ENCODE measurements at places on chromosomes 2 and 18.
A peak's percentile ranks its signal among the peaks of the same experiment; 100 is the strongest.

GRCh38 chr18:55484773-55485172, 103.2 kb downstream of the TCF4 start:
- no peak for DNase-seq

- DNase-seq, result no peak
Observed at GRCh38 chr2:118325321-118325955, 237.2 kb downstream of the INSIG2 start.

- no peak for DNase-seq
Observed at GRCh38 chr2:239751679-239752355, 273.3 kb downstream of the NDUFA10 start.

GRCh38 chr2:11102956-11103860, 52.1 kb upstream of the SLC66A3 start:
- no peak for DNase-seq

DNA sequence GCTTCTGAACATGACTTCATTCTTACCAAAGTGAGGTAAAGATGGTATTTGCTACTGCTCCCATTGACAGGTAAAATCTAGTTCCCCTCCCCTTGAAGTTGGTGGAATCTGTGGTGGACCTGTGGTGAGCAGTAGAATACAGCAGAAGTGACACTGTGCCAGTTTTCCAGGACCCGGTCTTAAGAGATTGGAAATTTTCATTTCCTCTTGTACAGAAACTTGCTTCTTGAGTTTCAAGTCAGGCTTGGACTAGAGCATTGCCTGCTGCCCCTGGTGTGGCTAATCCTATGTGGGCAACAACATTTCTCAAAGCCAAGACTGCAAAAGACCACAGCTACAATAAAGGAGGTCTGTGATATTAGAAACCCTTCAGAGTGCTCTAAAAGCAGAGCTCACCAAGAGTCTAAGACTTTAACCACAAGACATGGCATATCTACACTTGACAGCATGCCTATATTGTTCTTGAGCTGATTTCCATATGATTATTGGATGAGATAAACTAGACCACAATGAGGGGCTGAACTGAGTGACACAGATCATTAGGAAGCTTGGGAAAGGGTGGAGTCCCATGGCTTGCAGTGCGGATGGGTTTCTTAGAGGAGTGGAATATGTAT, 458.1 kb downstream of the BCL11A start:
- DNase-seq, result no peak

DNA sequence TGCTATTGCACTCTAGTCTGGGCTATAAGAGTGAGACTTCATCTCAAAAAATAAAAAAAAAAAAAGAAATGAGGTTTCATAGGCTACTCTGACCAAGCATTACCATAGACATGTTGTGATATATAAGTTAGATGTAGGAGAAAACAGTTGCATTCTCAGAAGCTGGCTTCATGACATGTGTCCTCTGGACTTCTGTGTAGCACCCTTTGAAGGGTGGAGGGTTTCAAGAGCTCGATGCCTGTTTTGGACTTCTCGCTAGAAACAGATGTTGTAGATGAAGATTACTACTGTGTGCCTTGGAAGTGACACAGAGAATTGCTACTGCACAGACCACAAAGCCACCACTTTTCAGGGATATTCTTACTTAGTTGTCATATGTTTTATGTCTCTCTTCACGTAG, 91.0 kb downstream of the TMEM247 start:
- no peak for DNase-seq

- no peak for DNase-seq
Observed at GRCh38 chr18:61371111-61371510, 37.9 kb downstream of the CDH20 start.

- no peak for DNase-seq
Observed at GRCh38 chr2:75646090-75646582, 447 bp upstream of the MRPL19 start.

DNA sequence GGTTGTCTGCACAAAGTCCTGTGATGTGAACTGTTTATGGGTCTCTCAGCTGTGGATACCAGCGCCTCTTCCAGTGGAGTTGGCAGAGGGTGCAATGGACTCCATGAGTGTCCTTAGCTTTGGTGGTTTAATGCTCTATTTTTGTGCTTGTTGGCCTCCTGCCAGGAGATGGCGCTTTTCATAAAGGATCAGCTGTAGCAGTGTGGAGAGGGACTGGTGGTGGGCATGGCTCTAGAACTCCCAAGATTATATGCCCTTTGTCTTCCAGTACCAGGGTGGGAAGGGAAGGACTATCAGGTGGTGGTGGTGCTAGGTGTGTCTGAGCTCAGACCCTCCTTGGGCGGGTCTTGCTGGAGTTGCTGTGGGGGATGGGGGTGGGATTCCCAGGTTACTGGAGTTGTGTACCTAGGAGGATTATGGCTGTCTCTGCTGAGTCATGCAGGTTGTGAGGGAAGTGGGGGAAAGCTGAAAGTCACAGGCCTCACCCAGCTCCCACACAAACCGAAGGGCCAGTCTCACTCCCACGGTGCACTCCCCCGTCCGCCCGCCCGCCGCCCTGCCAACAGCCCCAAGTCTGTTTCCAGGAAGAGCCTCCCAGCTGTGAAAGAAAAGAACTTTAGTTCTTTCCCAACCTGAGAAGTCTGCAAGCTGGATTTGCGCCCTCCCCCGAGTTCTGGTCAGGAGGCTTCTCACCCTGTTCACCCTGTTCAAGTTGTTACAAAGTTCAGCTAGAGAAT, 108.1 kb downstream of the MARCO start:
- DNase-seq, result no peak

- no peak for DNase-seq
Observed at GRCh38 chr18:3704556-3705344, 254.8 kb downstream of the TGIF1 start.

DNA sequence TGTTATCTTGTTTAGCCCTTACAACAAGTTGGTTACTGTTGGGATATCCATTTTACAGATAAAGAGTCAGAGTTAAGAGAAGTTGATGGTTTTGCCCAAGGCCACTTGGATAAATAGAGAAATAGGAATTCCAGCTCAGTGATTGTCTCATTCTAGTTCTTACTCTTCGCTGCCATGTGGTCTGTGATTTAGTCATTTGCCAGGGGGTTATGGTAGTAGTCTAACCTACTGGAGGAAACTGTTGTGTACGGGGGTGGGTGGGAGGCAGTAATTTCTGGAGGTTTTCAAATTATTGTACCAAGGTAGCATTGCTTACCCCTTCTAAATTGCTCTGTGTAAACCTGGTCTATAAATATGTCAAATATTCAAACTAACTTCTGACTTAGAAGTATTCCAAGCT, 110.4 kb downstream of the MAP2 start:
- no peak for DNase-seq

DNA sequence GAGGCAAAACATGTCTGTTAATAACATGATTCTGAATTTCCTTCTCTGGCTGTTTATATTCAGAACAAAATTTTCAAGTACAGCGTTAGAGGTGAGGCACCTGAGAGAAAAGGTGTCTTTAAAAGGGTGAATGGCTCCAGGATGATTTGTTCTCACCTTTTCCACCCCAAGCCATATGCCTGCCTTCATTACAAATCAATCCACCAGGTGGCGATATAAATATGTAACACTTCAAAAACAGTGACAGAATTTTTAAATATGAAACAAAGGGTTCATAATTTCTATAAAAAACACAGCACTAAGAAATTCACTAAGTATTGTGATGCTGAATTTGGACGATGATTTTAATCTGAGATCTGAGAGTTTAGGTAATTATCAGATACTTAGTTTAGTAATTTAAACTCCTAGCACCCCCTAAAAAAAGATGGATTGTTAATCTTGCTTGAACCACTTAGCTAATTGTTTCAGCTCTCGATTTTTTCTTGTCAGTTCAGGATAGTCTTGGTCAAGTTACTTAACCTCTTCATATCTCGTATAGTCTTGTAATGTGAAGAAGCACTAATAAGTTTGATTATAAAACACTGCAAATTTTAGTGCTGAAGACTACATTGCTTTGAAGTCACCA, 528.8 kb downstream of the CPS1 start:
- peak; percentile 25 for DNase-seq

GRCh38 chr2:57959390-57959789, 87.2 kb upstream of the VRK2 start:
- DNase-seq, result no peak

DNA sequence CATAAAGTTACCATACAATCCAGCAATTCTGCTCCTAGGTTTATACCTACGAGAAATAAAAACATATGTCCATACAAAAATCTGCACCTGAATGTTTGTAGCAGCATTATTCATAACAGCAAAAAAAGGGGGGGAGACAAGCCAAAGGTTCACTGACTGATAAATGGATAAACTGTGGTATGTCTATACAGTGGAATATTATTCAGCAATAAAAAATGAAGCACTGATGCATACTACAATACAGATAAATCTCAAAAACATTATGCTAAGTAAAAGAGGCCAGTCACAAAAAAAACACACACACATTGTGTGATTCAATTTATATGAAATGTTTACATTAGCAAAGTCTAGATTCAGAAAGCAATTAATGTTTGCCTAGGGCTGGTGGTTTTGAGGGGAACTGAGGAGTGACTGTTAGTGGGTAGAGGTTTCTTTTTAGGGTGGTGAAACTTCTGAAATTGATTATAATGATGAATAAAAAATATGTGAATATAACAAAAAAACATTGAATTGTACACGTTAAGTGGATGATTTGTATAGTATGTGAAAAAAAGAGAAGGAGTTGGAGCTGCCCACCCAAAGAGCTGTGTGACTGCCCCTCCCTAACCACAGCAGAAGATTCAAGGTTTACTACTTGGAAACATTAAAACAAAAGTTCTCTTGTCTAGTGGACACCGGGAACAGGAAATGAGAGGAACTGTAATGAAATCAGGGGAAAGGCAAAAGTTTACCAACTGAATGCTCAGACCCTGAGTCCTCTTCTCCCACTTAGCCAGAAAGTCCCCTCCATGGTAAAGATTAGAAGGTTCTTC, 13.4 kb downstream of the COLEC12 start:
- no peak for DNase-seq

- DNase-seq, result no peak
Observed at GRCh38 chr2:127256381-127256780, 36.3 kb upstream of the CYP27C1 start.

GRCh38 chr18:2680216-2680792, 24.8 kb downstream of the SMCHD1 start:
- DNase-seq, result no peak
